ENCODE measurements at places on chromosomes 2 and 18.

- no peak for DNase-seq
Measured at GRCh38 chr18:5237083-5237722, 40.1 kb upstream of the AKAIN1 start.

DNA sequence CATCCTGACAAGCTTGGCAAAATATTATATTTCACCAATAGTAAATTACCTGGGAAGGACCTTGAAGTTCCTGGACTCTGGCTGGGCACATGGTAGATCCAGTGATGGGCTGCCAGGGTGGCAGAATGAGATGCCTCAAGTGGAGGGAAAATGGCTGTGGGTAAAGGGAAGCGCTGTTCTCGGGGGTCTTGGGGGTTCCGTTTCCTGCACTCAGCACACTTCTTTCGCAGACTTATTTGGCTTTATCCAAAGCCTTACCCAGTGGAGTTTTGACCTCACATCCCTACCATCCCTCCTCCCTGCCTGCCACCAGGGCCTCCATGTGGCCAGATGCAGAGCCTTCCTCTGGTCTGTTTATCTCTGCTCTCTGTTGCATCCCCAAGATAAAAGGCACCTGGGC, 654.9 kb upstream of the HS6ST1 start:
- no peak for DNase-seq

GRCh38 chr2:215755641-215756345, 257.6 kb downstream of the MREG start:
- no peak for DNase-seq

DNA sequence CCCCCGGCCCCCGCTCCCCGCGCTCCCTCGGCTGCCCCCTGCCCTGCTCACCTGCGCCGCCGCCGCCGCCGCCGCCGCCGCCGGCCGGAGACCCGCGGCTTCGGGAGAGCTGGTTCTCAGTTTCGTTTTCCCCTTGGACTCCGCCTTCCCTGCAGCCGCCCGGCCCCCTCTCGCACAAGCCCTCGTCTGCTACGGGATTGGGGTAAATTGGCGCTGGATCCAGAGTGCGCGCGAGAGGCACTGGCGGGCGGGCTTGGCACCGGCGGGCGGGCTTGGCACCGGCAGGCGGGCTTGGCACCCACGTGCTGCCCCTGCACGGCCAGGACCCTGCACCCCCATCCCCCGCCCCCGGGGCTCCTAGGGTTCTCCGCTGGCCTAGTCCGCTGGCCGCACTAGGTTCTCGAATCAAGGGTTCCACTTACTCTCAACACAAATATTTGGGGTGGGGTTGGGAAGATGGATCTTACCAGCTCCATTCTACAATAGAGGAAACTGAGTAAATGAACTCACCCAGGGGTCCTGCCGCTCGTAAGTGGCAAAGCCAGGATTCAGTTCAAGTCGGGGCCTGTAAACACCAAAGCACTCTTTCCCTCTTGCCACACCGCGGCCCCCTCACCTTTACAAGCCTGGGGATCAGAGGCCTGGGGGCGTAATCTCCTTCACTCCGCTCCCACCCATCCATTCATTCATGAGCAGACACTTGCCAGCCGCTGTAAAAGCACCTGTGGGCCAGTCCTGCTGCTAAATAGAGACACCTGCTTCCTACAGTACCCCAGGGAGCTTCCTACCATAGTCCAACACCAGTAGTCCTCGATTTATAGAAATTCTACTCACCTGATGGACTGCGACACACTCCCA, at the start of gene EIF2AK2:
TSS of gene EIF2AK2 (minus strand) at position 124 of the 858 bp plus-strand sequence. CDS start 9,174 bp downstream, outside the sequence.
- peak; percentile 29 for DNase-seq

GRCh38 chr2:38671946-38672345, 6.0 kb downstream of the GALM start:
- no peak for DNase-seq

DNA sequence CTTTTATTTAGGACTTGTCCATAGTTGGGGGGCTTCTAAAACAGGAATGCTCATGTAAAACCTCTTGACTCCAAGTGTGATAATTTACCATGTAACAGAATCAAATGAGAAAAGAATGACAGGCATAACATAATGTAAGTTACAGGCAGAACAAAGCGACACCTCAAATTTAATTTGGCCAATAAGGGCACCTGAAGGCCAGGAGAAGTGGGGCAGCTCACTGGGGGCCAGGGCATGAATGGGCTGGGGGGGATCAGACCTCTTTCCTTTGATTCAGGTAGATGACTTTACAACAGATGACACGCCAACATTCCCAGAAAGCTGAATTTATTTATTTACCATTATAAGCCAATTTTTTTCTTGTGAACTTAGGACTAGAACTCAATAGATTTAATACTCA, 14.5 kb downstream of the MOCOS start:
- DNase-seq = no peak

DNA sequence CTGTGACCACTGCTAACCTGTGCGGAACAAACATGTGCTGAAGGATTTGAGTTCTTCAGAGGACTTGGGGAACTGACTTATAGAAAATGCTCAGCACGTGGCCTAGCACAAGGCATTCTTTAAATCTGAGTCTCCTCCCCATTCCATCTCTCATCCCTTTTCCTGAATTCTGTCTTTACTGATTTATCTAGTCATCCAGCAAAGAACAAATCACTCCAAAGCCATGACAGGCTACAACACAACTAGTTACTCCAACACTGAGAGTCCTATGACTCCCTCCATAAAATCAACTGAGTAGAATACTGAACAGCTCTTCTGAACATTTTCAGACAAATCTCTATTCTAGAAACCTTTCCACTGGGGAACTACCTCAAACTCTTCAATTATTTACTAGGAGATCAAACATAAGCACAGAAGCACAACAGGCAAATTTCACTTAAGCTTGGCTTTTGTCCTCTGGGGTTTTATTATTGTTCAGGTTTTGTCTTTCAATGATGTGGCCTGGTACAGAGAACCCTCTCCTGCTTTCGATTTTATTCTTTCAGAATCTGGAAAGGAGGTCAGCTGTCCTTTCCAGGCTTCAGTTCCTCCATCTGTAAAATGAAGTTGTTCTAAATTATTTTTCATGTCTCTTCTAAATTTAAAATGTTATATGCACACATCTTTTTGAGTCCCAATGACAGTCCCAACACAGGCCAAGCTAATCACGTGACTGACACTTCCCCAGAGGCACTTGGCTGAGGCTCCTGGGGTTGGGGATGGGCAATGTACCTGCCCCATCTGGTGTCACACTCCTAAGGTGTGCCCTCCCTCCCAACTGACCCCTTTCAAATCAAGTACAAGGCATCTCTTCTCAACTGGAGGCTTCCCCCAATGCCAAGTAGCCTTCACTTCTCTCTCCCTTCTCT, 31.8 kb downstream of the RNU4ATAC start:
- DNase-seq = no peak

- DNase-seq = no peak
Measured at GRCh38 chr2:100929147-100929546, 72.9 kb upstream of the RPL31 start.

- no peak for DNase-seq
Measured at GRCh38 chr2:163155279-163155883, 316.8 kb upstream of the KCNH7 start.

DNA sequence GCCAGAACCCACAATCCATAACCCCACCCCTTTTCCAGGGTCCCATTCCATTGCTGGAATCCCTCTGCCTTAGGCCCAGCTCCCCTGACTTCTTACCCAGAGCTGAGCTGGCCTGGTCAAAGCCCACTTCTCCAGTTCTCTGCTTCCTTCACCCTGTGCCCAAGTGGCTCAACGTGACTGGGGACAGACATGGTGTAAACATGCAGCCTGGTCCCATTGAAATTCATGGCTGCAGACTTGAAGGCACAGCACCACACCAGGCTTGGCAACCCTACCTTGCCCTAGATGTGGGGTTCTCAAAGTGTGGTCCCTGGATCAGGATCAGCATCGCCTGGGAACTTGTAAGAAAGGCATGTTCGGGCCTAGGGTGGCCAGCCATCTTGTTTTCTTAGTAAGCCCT, 3.7 kb downstream of the HS1BP3 start:
- no peak for DNase-seq

DNA sequence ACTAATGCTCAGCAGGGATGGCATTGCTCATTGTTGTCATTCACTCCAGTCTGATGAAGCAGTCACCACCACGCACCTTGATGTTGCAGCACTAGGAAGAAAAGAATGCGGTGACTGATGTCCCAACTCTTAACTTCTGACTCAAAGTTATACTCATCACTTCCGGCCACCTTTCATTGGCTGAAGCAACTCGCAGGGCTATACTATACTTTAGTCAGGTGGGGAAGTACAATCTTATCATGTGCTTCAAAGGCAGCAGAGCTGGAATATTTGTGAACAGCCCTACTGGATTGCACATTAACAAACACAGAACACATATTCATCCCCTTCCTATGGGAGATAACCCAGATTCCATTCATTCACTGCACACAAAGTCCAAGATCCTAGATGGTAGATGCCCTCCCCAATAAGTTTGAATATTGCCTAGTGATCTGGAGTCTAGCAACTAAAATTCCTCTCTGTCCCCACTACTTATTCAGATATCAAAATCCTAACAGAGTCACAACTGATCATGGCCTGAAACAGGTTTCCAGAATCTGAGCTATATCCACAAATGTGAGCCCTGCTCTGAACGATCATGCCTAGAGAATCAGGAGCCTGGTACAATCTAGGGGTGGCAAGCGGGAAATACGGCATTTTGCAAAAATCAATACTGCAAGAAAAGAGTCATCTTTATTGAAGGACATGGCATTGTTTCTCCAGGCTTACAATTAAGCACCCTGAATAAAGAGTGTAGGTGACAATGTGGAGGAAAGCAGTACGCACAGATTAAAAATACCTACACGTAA, 3.4 kb upstream of the SPATS2L start:
- DNase-seq = no peak

GRCh38 chr2:5035057-5035488, 657.1 kb upstream of the SOX11 start:
- no peak for DNase-seq

DNA sequence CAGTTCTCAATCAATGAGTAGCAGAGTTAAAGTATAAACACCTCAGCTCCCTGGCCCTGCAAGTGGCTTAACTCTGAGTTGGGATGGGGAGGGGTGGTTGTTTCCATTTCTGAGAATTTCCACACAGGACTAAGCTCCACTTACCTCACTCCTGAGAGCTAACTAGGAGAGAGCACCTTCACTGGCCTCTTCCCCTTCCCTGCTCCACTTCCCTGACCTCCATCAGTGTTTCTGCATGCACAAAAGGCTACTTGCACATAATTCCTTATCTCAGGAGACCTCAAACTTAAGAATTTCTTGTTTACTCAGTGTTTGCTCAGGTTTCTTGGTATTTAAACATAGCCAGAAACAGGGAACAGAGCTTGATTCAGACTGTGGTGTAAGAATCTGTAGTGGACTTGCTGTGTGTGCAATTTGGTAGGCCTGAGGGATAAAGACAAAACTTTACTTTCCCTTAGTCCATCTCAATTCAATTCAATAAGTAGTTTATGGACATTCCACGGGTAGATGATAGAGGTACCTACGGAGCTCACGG, 97.2 kb downstream of the PID1 start:
- DNase-seq = no peak

- DNase-seq = no peak
Measured at GRCh38 chr2:239264838-239265651, 135.8 kb downstream of the HDAC4 start.

DNA sequence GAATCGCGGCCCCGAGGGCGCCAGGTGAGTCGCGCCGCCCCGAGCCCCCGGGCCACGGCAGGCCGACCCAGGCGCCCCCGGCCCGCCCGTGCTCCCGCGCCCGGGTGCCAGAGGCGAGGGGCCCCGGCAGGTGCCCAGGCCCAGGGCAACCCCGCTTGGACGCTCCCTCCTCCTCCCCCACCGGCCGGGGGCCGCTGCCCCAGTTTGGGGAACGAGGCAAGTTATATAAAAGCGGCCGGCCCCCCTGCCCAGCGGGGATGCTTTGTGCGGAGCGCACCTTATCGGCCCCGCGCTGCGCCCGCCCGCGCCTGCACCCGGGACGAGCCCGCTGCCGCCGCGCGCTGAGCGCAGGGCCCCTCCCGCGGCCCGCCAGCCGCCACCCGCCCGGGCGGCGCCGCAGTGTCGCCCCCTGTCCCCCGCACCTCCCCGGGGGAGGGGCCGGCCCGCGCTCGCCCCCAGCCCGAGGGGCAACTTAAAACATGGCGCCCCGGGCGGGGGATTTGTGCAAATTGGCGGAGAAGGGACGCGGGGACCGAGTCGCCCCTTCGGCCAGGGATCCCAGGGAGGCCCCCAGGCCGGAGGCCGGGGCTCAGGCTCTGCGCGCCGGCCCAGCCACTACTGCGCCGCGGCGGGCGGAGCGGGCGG, 639 bp downstream of the EPB41L3 start:
- DNase-seq = no peak

DNA sequence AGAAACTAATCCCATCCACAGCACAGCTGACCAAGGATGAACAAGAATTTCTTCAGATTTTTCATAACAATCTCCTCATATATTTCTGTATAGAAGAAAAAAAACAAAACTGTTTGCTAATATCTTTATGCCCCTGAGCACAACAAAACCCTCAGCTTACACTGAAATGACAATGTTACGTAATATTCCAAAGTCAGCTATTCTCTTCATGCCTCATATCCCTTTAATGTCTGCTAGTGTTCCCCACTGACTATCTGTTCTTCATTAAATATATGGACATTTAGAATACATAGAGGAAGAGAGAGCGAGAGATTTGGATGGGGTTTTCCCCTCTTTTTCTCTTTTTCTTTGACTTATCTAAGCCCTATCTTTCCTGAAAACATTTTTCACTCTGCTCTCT, 87.9 kb upstream of the GULP1 start:
- no peak for DNase-seq

DNA sequence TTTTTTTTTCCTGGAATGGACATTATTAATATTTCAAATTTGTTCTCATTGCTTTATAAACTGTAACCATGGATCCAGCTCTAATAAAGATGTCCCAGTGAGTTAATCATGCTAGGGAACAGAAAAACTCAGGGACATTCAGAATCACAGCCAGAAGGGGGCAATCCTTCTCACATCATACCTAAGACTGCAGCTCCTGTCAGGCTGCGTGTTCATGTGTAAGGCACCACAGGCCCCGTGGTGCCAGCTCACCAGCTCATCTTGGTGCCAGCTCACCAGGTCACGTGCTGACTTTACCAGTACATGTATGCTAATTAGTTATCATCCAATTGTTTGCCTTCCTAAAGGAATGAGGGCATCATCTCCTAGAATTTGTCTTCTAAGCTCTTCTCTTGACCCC, 84.7 kb upstream of the NEDD4L start:
- DNase-seq = no peak

GRCh38 chr2:178819147-178819875, 12.1 kb upstream of the TTN start:
- DNase-seq = no peak

DNA sequence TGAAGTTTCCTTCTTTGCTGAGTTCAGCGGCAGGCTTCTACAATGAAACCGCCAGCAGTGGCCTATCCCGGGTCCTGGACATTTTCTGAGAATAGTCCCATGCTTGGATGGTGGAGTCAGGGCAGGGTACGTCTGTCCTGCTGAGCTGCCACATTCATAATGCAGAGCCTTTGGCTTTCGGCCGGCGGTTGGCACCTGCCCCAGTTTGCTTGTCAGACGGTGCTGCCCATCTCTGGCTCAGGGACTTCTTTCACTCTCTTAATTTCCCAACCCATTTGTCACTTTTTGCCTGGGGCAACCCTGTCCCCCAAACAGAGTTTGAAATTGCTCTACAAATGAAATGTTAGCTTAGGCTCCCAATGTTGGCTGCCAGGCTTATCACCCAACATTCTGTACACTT, 57.2 kb downstream of the SOX11 start:
- no peak for DNase-seq

- DNase-seq = no peak
Measured at GRCh38 chr2:175170659-175171304, 2.8 kb upstream of the ATF2 start.

All from stimulated activated CD4-positive, alpha-beta T cell treated with anti-CD3 and anti-CD28 coated beads, Interleukin-1b, Interleukin-23, amount 100 ng/mL, for 1 hour (primary cell).